Daoy (cell line): ENCODE measurements at places on chromosomes 4 and X. TPM values are rescaled to one million over a fixed set of nuclear protein-coding genes. Genes with fewer than 3 reads are reported as not detected.

The ART3 gene
- total RNA-seq = not detected in 2 replicates

The GJB1 gene
- not detected in 2 replicates for total RNA-seq

The RAI2 gene
- 0.86 TPM in 1 of 2 replicates, not detected in the other for total RNA-seq

The FAM9C gene
- total RNA-seq = not detected in 2 replicates

The SPANXC gene
- total RNA-seq = 15.4 and 35.2 TPM in 2 replicates

The PABPC1L2B gene
- total RNA-seq = 0.06 TPM in 1 of 2 replicates, not detected in the other

The FAM9B gene
- not detected in 2 replicates for total RNA-seq

The SLC10A3 gene
- total RNA-seq = 15.7 and 22.6 TPM in 2 replicates

The PPEF2 gene
- not detected in 2 replicates for total RNA-seq

The F11 gene
- not detected in 2 replicates for total RNA-seq

The HPSE gene
- total RNA-seq = 2.1 and 4.4 TPM in 2 replicates

DNA sequence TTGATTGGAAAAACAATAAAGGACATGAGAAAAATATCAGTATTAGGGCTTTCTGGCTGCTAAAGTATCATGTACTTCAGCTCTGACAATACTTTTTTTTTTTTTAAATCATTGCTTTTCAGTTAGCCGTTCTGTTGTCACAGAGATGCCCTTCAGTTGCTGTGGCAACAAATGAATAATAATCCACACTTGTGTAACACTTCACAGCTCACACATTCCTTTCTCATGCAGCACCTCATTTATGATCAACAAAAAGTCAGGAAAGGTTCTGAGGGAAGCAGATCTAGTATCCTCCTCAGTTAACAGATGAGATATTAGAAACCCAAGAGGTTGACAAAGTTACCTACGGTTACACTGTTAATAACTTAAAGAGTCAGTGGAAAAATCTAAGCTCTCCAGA is 444.2 kb upstream of the SLIT2 start:
- peak; percentile 68 for DNase-seq

DNA sequence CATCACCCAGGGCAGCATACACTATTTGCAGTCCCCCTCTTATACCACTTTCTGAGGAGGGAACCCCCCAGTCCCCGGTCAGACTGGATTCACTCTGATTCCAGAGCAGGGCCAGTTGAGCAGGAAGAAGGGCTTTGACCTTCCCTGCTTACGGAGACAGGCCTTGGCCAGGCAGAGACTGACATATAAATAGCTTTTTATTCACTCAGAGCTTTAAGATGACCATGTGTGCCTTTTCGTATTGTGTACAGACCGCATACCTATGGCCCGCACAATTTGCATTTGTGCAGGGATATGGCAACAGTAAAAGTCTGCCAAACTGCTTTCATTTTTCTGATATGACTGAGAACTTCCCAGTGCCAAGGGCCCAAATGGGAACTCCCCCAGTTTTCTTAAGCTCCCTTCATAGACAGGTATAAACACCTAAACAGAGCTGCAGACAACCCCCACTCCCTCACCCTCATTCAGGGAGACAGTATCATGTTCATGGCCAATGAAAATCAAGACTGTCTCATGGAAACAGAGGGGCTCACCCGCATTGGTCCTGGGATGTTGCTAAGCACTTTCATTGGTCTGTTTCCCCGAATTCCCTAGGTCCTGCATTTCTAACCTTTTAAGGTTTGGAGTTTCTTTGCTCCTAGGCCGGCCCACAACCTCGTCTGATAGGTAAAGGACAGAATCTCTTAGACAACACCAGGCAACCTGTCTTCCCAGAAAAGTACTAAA is 86.0 kb downstream of the RTL5 start:
- no peak for DNase-seq

DNA sequence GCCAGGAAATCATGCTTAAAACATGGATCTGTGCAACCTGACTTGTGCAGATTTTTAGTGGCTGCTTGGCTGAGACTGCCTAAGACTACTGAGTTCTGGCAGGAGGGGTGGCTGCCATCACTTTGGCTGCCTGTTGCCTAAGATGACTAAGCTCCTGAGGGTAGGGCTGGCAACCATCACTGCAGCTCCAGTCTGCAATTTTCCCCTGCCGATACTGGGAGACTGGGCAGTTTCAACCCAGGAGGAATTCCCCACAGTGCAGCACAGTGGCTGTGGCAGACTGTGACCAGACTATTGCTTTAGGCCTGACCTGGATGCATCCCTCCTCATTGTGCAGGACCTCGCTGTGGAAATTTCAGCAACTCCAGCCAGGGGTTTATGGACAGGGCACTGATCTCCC is 544.9 kb downstream of the ANKRD50 start:
- no peak for DNase-seq

DNA sequence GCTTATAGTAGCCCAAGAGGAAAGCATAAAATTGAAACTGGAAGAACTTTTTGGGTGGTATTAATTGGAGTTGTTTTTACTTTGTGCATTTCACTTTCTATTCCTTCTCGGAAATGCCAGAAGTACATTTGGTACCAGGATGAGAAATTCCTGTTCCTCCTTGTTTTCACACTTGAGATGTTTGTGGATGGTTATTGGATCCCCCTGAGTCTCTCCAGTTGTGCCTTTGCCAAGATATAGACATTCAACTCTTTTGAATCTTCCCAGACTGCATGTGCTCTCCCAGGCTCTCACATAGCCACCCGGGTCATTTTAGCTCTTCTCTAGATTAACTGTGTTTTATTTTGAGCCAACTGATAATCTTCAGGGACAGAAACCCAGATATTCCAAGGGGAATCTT is 120.5 kb downstream of the AFF1 start:
- DNase-seq = no peak

DNA sequence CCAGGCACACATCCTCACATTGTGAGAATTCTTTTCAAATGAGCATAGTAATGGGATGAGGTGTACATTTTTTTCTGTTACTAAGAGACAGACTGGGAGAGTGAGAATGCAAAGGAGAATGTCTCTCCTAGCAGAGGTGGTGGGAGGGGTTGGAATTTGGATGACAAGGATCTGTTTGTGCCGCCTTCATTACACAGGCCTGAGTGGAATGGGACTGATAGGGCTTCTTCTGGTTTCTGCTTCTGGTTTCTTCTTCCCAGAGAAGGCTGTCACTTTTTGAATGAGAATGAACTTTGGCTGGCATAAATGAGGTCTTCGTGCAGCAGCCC is 55.4 kb downstream of the C4orf51 start:
- peak; percentile 85 for DNase-seq

GRCh38 chr4:85870298-85871083 is 395.5 kb downstream of the ARHGAP24 start:
- no peak for DNase-seq

DNA sequence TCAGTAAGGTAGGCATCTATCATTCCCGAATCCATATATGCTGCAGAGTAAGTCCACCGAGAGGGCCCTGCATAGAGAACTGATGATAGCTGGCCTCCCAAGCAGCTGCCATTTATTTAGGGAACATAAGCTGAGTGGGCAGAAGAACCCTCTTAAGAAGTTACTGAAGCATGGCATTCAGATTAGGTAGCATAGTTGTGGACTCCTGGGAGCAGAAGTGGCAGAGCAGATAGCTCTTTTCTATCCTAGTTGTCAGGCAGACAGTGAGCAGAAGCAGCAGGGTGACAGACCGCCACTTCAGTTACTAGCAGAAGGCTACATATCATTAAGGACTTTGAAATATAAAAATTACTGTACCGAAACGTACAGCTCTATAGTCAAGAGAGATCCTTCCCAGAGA is 454.7 kb downstream of the PPP4R3C start:
- no peak for DNase-seq

DNA sequence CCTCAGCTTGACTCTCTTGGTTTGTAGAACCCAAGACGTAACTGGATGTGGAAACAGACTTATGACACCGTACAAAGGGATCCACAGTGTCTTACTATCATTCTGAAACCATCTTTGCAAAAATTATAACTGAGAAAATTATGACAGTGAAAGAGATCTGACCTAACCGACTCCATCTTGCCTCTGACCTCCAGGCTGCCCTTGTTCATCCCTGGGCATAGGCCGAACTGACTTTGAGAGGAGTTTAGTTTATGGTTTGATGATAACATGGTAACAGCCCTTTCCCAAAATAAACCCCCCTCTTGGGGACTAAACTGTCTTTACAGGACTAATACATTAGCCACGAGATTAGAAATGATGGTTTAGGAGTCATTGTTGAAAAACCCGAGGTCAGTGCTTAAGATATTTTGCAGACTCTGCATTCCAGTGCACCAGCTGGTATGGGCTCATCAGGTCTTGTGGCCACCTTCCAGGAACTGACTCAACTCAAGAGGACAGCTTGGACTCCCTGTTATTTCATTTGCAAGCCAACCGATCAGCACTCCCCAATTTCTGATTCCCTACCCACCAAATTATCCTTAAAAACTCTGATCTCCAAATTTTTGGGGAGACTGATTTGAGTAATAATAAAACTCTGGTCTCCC is 49.6 kb downstream of the CASP3 start:
- DNase-seq = peak; percentile 31

DNA sequence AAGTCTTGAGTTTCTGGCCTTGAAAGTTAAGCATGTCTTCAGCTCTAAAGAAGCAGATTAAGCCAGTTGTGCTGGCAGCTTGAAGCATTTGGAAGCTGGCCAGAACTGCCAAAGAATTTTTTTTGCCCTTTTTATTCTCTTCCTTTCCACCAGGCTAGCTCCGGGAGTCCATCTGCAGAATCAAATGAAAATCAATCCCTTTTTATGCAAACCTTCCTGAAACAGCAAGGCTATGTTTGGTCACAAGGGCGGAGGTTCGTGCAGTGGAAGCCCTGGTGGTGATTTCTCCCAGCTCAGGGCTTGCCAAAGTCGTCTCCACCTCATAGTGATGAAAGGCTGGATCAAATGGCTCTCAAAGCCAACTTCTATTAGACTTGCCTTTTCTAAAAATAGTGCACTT is 21.6 kb upstream of the C4orf54 start:
- DNase-seq = no peak

DNA sequence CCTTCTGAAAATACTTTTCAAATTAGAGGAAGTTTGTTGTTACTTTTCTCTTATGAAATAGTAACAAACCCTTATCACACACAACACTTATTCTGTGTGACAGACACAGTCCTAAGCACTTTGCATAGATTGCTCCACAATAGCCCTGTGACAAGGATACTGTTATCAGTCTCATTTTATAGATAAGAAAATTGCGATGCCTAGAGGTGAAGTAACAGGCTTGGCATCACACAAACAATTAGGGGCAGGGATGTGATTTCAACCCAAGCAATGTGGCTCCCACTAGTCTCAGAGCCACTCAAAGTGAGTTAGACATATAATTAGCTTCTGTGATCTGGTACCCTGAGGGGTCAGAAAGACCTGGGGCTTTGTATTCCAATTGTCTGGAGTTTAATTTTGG is 339.9 kb downstream of the FBXO8 start:
- no peak for DNase-seq

DNA sequence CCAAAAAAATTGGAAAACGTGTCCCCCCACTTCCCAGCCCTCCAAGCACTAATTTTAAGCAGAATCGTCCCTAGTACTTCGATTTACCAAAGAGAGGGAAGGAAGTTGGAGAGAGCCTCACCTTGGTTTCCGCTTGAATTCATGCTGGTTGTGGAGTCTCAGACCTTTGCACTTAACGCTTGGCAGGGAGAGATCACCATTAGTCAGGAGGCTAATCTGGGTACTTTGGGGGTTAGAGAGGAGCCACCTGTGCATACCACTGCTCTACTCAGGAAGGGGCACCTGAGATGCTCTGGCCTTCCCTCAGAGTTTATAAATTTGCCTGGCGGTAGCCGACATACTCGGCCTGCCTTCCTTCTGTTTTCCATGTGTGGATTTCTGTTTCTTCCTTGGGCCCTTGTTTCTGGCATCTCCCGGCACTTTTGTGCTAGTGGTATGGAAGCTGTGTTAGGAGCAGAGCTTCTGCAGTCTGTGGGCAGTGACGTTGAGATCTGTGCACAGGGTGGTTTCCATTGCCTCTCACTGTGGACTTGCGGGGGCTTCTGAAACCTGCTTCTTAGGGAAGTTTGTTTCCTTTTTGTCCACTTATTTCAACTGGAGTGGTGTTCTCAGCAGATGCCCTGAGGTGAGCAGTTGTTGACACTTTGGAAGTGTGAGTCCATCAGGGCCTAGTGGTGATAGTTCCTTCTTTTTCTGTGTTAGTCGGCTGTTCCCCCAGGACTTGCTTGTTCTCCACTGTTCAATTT is 104.2 kb downstream of the TMEM131L start:
- no peak for DNase-seq

GRCh38 chr4:112540695-112541094 is 24.7 kb upstream of the NEUROG2 start:
- DNase-seq = no peak

DNA sequence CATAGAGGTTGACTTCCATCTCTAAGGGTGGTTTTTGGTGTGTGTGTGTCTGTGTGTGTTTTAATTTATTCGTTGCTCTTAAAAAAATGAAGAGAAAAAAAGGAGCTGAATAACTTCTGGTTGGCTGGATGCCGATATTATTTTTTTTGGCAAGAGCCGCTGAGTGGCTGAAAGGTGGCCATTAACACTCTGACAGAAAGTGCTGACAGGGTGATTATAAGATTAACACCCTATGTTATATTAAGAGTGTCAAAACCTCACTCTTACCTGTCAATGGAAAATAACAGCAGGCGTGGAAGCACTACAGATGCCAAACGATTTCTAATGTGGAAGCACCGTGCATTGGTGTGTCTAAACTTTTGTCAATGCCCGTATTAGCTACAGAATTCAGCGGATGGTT is 622.5 kb downstream of the ANKRD50 start:
- DNase-seq = no peak

GRCh38 chr4:5448221-5448620 is 260.1 kb downstream of the EVC2 start:
- no peak for DNase-seq

DNA sequence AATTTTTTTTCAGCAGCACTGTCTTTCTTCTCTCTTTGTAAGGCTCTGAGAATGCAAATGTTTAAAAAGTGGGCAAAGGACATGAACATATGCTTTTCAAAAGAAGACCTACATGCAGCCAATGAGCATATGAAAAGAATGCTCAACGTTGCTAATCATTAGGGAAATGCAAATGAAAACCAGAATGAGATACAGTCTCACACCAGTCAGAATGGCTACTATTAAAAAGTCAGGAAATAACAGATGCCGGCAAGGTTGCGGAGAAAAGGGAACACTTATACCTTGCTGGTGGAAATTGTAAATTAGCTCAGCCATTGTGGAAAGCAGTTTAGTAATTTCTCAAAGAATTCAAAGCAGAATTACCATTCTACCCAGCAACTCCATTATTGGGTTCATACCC is 51.6 kb downstream of the BMP15 start:
- no peak for DNase-seq

- DNase-seq = no peak
Measured at GRCh38 chr4:82421796-82422560, 8.3 kb downstream of the HNRNPDL start.

- DNase-seq = no peak
Measured at GRCh38 chr4:89216866-89217265, 90.7 kb downstream of the GPRIN3 start.

DNA sequence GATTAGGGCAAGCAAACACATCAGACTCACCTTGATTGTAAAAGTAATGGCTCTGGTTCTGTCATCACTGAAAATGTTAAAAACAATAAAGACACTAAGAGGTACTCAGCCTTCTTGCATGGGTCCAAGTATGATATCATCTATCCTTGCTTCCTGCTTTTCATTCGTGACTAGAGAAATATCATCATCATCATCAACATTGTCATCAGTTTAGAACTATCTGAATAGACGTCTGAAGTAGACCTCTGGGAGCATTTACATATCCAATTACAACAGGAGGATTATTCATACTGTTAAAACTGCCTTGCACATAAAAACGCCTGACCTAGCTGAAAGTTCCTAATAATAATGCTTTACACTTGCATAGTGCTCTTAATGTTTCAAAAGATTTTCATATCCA is 9.8 kb upstream of the FRAS1 start:
- no peak for DNase-seq

- no peak for DNase-seq
Measured at GRCh38 chr4:98996765-98997068, 1.2 kb downstream of the METAP1 start.

GRCh38 chr4:39978378-39978775 is 666 bp upstream of the PDS5A start:
- no peak for DNase-seq
